ENCODE measurements at places on chromosomes 6 and 20. TPM values are rescaled to one million over a fixed set of nuclear protein-coding genes. Genes with fewer than 3 reads are reported as not detected.

DNA sequence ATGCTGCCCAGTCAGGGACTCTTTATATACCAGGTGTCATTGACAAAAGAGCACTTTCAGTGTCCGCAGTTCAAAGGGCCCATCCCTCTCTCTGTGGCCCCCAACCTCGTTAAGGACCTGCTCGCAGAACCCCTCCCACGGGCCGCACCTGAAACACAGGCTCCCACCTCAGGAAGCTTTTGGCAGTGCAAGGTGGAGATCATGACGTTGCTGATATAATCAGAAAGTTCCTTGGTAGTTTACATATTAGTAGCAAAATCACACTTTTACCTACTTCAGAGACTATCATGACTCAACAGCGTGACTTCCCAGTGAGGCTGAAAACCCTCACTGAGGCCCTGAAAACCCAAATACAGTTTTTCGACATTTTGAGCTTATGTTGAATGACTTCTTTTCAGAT, 4.1 kb downstream of the TTLL2 start:
- DNase-seq = no peak

DNA sequence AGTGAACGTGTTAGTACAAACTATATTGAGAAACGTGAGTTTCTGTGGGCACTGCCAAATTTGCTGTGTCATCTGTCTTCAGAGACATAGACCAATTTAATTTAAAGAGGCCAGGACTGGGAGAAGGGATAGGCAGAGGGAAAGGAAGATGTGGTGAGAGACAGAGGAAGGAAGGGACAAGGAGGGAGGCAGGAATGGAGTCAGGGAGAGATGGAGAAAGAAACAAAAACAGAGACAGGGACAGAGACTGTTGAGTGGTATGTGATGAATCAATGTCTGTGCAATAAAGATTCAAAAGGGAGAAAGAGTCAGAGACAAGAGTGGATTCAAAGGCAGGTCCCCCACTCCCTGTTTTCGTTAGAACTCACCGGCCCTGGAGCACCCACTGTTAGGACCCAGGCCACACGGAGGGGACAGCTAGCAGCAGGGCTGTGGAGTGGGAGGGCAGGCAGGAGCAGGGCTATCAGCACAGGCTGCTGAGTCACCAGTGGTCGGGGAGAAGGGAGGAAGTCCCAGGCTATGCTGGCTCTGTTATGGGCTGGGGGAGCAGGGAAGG, 51.6 kb upstream of the CHD6 start:
- no peak for DNase-seq

DNA sequence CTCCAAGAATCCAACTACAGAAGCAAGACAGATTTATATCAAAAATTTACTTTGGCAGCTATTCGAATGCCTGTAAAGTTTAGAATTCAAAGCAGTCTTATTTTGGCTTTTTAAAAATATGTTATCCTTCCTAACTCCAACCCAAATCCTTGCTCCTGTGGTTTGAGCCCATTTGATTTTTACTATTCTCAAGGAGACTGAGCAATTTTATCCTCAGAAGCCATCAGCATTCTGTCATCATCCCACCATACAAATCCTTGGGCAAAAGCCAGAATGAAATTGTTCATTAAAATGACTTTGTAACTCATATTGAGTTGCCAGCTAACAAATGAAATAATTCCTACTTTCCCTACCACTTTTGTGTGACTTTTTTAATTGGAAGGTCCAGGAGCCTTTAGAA, 392.8 kb downstream of the ADGRB3 start:
- no peak for DNase-seq

- no peak for DNase-seq
Measured at GRCh38 chr6:151023342-151023741, 157.8 kb downstream of the MTHFD1L start.

DNA sequence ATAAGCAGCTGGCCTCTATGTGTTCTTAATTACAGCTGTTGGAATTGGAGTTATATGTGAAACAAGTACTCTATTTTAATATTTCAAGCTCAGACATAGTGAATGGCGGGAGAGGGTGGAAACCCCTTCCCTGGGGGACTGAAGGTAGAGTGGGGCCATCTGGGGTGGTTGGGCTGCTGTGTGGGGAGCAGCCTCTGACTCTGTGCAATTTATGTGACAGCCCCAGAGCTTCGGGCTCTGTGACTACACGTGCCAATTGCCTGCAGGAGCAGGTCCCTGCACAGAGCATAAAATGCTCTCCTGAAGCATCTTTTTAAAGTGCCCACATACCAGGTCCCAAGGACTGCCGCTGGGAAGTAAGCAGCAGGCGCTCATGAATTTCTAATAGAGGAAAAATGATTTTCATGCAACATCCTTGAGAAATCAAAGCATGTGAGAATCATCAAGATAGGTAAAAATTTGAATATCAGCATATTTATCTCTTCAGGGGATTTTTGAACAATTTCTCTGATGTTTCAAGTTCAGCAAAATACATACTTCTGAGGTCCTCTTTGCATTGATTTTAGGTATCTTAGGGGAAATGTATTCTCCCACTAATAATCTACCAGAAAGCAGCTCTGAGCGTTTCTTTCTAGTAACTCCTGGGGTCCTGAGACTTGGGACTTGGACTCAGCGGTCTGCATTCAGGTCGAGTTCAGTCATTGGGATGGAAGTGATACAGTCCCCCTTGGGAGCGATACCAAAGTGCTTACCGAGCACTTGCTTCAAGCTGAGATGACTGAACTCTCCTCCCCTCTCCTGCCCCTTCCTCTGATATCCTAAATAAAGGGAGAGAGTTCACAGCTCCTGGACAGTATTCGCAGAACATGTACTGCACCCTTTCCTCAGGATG, 40.0 kb downstream of the ALDH8A1 start:
- DNase-seq = no peak

The PHACTR1 gene
- total RNA-seq = 75.5 TPM

The SSR1 gene
- total RNA-seq = 63.0 TPM

GRCh38 chr6:135004399-135004798, 50.2 kb downstream of the HBS1L start:
- DNase-seq = no peak

The OR2J3 gene
- total RNA-seq = not detected

The FOXF2 gene
- 0.13 TPM for total RNA-seq

DNA sequence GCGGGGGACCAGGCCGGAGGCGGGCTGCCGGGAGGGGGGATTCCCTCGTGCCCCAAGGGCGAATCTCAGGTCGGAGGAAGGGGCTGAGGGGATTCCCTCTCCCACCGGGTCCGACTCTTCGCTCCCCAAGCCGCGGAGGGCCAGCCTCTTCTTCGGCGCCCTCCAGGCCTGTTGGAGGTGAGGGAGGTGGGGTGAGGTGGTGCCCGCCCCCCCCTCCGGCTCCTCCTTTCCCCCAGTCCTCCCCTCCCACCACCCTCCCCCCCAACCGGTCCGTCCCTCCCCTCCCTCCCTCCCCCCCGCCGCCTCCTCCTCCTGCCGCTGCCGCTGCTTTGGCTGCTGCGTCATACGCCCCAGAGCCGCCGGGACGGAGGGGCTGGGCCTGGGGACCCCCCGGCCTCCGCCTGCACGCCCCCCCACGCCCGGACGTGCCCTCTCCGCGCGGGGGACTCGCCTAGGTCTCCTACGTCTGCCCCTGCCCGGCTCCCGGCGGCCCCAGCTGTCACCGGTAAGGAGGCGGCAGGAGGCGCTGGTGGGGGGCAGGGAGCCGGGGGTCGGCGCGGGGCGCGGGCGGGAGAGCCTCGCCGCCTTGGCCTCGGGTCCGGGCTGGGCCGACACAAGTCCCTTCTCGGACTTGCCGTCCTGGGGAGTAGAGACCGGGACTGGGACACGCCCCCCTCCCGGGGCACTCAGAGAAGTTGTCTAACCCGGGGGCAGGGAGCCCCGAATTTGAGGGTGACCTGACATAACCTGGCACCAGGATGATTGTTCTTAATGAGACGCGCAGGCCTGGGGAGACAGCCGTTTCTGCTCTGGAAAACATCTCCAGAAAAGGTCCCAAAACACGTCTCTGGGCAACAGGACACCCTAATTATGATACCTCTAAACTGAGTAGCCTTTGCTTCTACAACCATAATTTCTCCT, at the start of gene PHF1:
Gene PHF1 (plus strand): TSS at position 304 of the 921 bp plus-strand sequence. CDS start 1,250 bp downstream, outside the sequence.
- DNase-seq = peak; percentile 75

DNA sequence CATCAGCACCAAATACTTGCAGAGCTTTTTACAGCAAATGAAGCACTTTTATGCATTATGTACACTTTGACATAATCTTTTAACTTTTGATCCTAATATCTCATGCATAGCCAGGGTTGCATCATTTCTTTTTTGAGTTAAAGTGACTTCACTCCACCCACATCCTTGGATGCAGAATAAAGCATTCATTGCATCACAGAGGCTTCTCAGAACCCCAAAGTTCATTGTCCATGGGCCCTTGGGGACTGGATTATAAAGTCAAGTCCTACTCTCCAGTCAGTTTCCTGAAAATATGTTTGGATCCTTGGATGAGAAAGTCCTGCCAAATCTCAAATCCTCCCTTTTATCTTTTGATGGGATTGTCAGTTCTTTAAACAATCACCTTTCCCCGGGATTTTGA, 10.6 kb upstream of the EFHC1 start:
- no peak for DNase-seq

The HLA-DPA1 gene
- 45.7 TPM for total RNA-seq

The OTOR gene
- not detected for total RNA-seq

The GPSM3 gene
- total RNA-seq = 4.5 TPM

The C6orf52 gene
- total RNA-seq = 1.6 TPM

DNA sequence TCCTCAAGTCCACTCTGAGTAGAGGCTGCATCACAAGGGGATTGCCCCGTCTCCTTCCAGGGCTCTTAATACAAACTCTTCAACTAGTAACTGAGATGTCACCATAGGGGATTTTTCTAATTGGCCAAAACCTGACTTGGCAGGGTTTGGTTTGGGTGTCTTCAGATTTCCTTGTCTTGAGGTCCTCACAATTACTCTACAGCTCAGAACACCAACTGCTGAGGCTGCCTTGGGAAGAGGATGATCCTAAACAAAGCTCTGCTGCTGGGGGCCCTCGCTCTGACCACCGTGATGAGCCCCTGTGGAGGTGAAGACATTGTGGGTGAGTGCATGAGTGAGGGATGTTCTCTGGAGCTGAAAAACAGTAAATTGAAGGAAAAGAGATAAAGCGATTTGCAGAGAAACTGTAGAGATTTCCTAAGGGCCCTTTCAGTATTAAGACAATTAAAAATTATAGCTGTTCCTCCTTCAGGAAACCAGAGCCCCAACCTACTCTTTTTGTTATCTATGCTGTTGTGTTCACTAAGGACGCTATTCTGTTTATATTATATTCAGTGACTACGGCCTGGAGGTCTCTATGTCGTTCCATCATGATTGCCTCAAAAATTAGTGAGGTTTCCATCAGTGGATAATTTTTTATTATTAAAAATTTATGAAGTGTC, at the start of gene HLA-DQA1:
Gene HLA-DQA1 (plus strand): TSS at position 188 of the 662 bp plus-strand sequence. CDS start 53 bp downstream, at position 241.
- DNase-seq = no peak

The PDSS2 gene
- 15.5 TPM for total RNA-seq

Data from heart right ventricle (tissue), 16 donors.